Endodermal cell (in vitro differentiated cells): ENCODE measurements at places on chromosomes 13 and 19. TPM values are rescaled to one million over a fixed set of nuclear protein-coding genes. Genes with fewer than 3 reads are reported as not detected.

CNFN gene
- total RNA-seq = 5.4 and 6.6 TPM in 2 replicates

KLK7 gene
- total RNA-seq = not detected in 3 replicates

ZNF546 gene
- total RNA-seq = 2.0 to 4.6 TPM (median 3.7 TPM) in 3 replicates

DIAPH3 gene
- 14.4 to 23.6 TPM (median 23.6 TPM) in 3 replicates for total RNA-seq

ZNF491 gene
- 0.82 to 2.1 TPM (median 1.9 TPM) in 3 replicates for total RNA-seq

CEACAM3 gene
- not detected in 3 replicates for total RNA-seq

POU4F1 gene
- 0.07 to 0.15 TPM (median 0.11 TPM) in 3 replicates for total RNA-seq

DACT3 gene
- 0.54 and 0.70 TPM in 2 replicates for total RNA-seq

TGDS gene
- total RNA-seq = 10.9 and 11.3 TPM in 2 replicates

PTGER1 gene
- 0.81 and 1.1 TPM in 2 replicates for total RNA-seq

S1PR2 gene
- 11.0 and 11.2 TPM in 2 replicates for total RNA-seq

COL5A3 gene
- total RNA-seq = 0.04 and 0.27 TPM in 2 replicates
